ENCODE measurements at places on chromosomes 4 and X.
A peak's percentile ranks its signal among the peaks of the same experiment; 100 is the strongest.

GRCh38 chr4:62482355-62482754 is 1282.2 kb downstream of the ADGRL3 start:
- no peak for DNase-seq

DNA sequence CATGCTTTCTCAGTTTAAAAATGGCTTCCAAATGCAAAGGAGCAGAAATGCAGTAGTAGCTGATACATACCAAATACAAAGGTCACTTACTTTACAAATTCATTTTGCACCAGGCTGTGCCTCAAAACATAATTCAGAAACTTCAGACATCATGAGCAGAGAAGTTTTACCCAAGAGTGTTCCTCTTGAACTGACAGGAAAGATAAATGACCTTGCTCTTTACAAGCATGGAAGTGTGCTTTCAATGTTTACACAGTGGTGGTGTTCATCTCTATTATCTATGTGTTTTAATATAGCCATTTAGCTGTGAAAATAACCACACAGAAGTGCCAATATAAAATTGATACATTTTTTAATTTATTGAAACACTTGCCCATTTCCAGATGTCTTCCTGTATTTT is 383.4 kb downstream of the ANKRD50 start:
- DNase-seq, result no peak

DNA sequence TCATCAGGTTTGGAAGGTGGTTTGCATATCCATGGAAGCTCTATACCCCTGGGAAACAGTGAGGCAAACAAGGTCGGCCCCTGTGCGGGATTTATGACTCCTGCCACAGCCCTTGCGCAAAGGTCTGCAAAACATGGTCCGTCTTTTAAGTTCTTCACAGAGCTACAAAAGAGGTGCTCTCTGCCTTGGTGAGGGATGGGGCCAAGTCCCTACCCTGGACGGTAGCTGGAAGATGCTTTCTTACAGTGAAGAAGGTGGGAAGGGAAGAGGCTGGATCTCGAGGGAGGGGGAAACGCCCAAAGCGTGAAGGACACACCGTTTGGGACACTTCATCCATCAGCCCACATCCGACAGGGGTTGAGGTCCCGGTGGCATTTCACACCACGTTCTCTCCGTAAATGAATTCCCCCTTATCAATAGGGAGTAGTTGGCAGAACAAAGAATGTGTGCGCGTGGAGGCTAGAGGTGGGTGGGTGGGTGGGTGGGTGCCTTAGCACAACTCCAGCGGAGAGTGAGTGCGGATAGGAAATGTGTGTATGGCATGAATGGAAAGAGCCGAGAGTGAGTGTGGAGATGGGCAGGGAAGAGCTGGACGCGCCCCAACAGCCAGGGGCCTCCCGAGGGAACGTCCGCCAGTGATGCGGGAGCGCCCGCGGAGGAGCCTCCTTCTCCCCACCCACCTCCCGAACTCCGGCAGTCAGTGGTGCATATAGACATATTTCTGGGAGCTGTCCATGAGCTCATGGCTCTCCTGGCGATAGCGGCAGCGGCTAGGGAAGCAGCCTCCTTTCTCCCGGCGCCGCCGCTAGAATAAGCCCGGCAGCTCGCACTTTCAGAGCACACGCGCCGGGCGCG is 68.3 kb downstream of the LARP7 start:
- peak; percentile 65 for DNase-seq

- no peak for DNase-seq
These were observed 17.0 kb downstream of the GASK1B start for GRCh38 chr4:158155656-158156356.

GRCh38 chr4:152485726-152486276 is 50.1 kb downstream of the FBXW7 start:
- DNase-seq, result peak; percentile 79

- DNase-seq, result no peak
These were observed 188.0 kb downstream of the TSPAN5 start for GRCh38 chr4:98470366-98470765.

GRCh38 chrX:30735839-30736238 is 82.6 kb downstream of the GK start:
- DNase-seq, result peak; percentile 54

GRCh38 chr4:138727731-138728130 is 287.9 kb upstream of the NOCT start:
- no peak for DNase-seq

- DNase-seq, result no peak
These were observed 712.4 kb downstream of the IL1RAPL1 start for GRCh38 chrX:29299684-29300083.

GRCh38 chr4:37758226-37758625 is 68.3 kb upstream of the PGM2 start:
- peak; percentile 13 for DNase-seq

- DNase-seq, result no peak
These were observed 42.5 kb downstream of the SYTL5 start for GRCh38 chrX:38048886-38049285.

- peak; percentile 34 for DNase-seq
These were observed at the start of gene CCDC160 for GRCh38 chrX:134236626-134237614. CCDC160 (plus strand) TSS chrX:134237182; CDS start chrX:134244801, 7,619 bp downstream.

GRCh38 chrX:130933358-130933757 is 30.3 kb upstream of the ENOX2 start:
- no peak for DNase-seq

DNA sequence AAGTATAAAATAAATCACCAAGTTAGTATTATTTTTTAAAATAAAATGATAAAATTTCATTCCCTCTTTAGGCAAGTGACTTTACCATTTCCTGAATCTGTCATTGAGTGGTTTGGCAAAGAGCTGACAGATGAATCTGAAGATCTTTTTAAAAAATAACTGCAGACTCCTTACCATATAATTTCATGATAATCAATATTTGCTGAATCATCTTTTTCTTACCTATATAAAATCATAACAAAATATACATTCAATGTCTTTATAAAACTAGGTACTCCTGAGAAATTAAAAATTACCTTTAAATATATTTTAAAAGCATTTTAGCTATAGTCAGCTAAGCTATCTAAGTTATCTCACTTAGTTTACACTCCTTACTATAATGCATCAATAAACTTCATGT is 17.2 kb downstream of the ANXA10 start:
- DNase-seq, result no peak

DNA sequence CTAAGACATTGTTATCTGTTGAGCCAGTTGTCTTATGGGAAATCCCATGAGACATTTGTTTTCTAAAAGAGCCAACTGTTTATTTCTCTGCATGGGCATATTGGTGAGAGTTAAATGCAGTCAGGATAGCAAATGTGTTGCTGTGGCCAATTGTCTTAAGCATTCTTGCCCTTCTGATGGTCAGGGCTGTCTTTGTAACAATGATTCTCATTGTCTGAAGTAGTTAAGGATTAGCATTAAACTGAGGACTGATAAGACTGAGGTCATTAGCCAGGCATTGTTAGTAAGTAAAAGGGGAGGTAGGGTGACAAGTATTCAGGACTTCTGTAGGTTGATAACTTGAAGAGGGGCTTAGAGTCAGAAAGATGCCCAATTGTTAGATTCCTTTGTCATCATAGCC is 11.2 kb upstream of the MORF4L2 start:
- no peak for DNase-seq

DNA sequence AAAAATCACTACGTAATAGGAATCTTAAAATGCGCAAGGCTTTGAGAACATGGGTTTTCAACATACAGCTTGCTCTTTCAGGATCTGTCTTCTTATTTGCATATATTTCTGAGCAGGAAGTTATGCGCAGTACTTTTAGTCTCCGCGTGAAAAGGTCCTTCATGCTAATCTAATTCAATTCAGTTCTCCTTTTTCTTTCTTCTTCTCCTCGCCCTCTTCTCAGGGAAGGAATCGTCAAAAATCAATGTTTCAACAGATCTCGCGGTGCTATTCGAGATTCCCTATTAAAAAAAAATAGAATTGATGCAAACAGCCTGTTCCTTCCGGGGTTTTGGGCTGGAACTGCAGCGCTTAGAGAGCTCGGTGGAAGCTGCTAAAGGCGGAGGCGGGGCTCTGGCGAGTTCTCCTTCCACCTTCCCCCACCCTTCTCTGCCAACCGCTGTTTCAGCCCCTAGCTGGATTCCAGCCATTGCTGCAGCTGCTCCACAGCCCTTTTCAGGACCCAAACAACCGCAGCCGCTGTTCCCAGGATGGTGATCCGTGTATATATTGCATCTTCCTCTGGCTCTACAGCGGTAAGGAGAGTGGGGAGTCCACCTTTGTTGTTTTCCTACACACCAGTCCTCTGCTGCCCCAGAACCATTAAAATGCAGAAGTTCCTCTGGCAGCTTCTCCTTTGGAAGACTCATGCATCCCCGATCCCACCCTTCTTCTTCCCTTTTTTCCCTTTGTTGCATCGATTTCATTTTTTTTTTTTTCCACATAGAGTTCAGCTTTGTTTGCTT is at the start of the genes HMGN5 and SH3BGRL:
HMGN5 (minus strand) TSS at position 243 of the 785 bp plus-strand sequence. CDS start 80,364 bp downstream, outside the sequence.
SH3BGRL (plus strand) TSS at position 432 of the 785 bp plus-strand sequence; CDS start at position 531, 99 bp downstream.
- peak; percentile 85 for DNase-seq

Measured in EL (cell line).